ENCODE measurements at places on chromosomes 6 and 20.
A peak's percentile ranks its signal among the peaks of the same experiment; 100 is the strongest.

GRCh38 chr20:43938932-43939761, 24.5 kb downstream of the TOX2 start:
- no peak for DNase-seq

- no peak for DNase-seq
Measured at GRCh38 chr20:57498425-57499400, 26.2 kb downstream of the CTCFL start.

DNA sequence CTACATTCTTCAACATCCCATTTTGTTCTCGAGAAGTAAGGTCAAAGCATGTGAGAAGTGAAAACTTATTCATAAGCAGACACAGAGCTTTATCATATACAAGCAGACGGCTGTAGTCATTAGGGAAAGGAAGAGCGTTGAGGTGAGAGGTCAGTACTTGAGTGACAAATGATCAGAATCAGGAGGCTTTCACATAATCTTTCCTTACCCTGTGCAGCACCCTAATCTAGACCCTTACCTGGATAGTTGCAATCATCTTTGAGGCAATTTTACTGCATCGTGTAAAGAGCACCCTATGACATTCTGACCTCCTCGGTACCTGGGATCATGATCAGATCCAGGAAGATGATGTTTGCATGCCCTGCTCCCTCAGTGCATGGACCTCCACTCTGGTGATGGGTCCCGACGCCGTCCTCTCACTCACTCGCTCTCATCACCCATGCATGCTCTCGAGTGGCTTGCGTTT, 62.7 kb downstream of the RNF182 start:
- DNase-seq = no peak

DNA sequence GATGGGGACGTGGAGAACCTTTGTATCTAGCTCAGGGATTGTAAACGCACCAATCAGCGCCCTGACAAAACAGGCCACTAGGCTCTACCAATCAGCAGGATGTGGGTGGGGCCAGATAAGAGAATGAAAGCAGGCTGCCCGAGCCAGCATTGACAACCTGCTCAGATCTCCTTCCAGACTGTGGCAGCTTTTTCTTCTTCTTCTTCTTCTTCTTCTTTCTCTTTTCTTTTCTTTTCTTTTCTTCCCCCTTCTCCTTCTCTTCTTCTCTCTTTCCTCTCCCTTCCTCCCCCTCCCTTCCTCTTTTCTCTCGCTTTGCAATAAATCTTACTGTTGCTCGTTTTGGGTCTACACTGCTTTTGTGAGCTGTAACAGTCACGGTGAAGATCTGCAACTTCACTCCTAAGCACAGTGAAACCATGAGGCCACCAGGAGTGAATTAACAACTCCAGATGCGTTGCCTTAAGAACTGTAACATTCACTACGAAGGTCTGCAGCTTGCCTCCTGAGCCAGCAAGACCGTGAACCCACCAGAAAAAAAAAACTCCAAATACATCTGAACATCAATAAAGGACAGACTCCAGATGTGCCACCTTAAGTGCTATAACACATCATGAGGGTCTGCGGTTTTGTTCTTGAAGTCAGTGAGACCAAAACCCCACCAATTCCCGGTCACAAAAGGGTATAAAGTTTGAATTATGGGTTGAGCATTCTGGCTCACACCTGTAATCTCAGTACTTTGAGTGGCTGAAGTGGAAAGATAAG, 19.6 kb upstream of the SERPINB1 start:
- DNase-seq = no peak

DNA sequence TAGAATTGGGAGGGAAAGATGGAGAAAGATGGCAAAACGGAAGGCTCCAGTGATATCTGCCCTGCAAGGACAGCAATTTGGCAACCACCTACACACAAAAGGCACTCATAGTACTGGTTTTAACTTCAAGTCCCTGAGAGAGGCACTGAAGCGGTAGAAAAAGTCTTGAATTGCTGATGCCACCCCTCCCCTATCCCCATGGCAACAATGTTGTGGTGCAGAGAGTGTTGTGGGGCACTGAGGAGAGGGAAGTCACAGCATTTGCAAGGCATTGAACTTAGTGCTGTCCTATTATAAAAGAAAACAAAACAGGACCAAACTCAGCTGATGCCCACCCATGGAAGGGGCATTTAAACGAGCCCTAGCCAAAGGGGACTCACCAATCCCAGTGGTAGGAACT, 343.7 kb downstream of the HAO1 start:
- DNase-seq = no peak

DNA sequence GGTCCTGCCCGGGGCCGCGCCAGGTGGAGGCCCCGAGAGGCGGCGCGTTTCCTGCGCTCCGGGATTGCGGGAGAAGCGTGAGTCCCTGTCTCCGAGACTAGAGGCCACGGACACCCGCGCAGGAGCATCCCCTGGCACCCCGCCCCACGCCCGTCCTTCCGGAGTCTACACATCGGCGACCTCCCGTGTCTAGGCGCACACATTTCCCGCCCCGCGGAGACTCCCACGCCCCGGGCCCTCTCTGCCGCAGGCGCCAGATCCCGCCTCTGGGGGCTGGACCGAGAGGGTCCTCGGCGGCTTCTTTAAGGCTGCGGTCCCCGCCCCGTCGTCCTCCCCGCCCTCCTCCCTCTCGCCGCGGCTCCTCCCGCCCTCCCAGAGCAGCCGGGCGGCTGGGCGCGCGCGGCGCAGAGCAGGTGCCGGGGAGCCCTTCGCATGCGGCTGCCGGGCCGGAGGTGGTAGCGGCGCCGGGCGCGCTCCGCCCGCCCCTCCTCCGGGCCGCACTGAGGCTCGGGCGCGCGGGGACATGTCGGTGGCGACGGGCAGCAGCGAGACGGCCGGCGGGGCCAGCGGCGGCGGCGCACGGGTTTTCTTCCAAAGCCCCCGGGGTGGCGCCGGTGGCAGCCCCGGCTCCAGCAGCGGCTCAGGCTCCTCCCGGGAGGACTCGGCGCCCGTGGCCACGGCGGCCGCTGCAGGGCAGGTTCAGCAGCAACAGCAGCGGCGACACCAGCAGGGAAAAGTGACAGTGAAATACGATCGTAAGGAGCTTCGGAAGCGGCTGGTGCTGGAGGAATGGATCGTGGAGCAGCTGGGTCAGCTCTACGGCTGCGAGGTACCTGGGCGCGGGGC, at the start of gene PPP1R14C:
Gene PPP1R14C, plus strand, starts transcription at position 375 of the 846 bp plus-strand sequence. Its CDS starts 149 bp downstream, at position 524.
- no peak for DNase-seq

DNA sequence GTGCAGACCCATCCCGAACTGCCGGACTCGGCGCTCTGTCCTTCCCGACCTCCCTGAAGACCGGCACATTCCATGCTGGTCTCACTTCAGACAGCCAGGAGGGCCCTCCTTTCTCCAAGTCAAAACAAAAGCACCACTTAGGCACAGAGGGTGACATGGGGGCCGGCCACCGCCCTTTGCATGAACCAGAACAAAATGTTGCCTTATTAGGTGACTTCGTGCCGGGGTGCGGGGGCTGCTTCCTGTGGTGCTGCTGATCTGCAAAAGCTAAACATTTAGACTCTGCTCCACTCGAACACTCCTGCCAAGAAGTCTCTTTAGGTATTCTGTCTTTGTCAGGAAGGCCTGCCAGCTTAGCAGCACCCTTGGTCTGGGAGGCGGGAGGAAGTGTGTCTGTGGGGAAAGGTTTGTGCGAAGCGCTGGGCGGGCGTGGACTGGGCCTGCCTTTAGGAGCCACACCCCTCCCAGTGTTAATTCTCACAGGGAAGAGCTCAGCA, 133.8 kb downstream of the SMOC2 start:
- no peak for DNase-seq

- no peak for DNase-seq
Measured at GRCh38 chr6:76264468-76264867, 192.0 kb upstream of the IMPG1 start.

GRCh38 chr20:49276161-49276960, 1.5 kb downstream of the ZNFX1 start:
- no peak for DNase-seq

DNA sequence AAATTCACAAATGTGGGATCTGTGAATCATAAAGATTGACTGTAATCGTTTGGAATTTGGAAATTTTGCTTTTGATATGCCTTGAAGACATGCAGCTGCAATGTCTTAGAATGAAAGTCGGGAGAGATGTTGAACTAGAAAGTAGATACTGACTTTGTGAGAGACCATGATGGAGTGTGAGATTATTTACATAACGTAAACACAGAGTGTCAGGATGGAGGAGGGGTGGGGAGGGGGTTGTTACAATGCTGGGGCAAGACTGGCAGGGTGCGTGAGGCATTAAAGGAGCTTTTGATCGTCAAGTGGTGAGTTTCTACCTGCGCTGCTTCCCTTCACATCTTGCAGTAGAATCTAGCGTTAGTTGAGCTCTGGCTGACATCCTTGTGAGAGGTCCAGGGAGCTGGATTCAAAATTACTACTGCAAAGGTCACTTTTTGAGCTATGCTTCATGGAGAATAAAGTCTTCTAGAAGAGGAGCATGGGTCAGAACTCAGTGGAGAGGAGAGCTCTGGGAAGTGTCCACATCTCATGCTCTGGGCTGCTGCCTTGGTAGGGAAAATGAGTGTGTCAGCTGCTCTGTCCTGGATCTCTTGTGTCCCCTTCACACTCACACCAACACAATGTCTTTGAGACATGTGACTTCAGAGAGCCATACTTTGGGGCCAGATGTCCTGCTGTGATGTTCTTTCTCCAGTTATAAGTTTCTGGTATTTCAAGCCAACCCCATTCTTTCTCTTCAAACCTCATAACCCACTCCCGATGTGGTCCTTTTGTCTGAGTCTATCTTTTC, 105.2 kb upstream of the CITED2 start:
- DNase-seq = no peak

DNA sequence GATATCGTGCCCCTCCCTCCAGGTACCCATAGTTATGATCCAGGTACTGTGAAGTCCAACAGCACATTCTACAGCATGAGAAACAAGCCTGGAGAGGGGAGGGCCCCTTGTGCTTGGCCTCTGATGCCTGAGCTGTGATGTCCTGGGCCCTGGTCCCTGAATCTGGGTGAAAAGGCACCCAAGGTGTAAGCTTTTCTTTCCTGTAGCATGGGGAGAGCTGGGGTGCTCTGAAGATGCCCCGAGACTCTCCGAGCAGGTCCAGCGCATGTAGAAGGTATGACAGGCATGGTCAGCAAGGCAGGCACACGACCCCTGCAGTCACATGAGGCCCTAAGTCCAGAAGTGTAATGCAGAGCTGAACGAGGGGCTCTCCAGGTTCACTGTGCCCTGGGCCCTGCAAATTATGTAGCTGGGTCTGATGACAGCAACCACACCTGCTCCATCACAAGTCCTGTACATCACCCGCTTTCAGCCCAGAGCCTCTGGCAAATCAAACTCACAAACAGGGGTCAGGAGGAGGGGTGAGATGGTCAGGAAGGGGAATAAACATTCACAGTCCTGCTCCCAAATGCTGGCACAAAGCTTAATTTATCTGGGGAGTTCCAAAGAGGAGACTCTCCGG, 1.8 kb upstream of the CTSZ start:
- DNase-seq = no peak

- no peak for DNase-seq
Measured at GRCh38 chr6:168194732-168195567, 115.9 kb upstream of the FRMD1 start.

- DNase-seq = no peak
Measured at GRCh38 chr6:40555092-40555491, 32.1 kb downstream of the LRFN2 start.

- no peak for DNase-seq
Measured at GRCh38 chr6:7632501-7633290, 42.7 kb downstream of the SNRNP48 start.

GRCh38 chr6:8608737-8609136, 173.4 kb upstream of the SLC35B3 start:
- no peak for DNase-seq

- no peak for DNase-seq
Measured at GRCh38 chr6:140001005-140001404, 626.6 kb upstream of the CITED2 start.

GRCh38 chr6:169786349-169786748, 34.9 kb downstream of the ERMARD start:
- no peak for DNase-seq

- DNase-seq = peak; percentile 4
Measured at GRCh38 chr20:20824924-20825584, 112.6 kb upstream of the RALGAPA2 start.

GRCh38 chr20:58045579-58045978, 182.9 kb downstream of the ANKRD60 start:
- DNase-seq = no peak

- no peak for DNase-seq
Measured at GRCh38 chr20:10774357-10774943, 100.7 kb upstream of the JAG1 start.

DNA sequence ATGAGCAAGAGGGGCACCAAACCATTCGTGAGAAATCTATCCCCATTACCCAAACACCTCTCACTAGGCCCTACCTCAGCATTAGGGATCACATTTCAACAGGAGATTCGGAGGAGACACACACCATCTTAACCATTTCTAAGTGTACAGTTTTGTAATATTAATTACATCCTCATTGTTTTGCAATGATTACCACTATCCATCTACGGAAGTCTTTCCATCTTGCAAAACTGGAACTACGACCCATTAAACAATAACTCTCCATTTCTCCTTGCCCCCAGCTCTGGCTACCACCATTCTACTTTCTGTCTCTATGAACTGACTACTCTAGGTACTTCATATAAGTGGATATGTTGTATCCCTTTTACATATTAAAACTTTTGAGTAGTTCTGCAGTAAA, 20.1 kb downstream of the ACOT13 start:
- DNase-seq = no peak

GRCh38 chr20:56572172-56572571, 39.1 kb downstream of the FAM209B start:
- DNase-seq = no peak

GRCh38 chr6:38498805-38499445, 140.8 kb downstream of the BTBD9 start:
- no peak for DNase-seq

- no peak for DNase-seq
Measured at GRCh38 chr6:148803979-148804378, 57.1 kb downstream of the UST start.

DNA sequence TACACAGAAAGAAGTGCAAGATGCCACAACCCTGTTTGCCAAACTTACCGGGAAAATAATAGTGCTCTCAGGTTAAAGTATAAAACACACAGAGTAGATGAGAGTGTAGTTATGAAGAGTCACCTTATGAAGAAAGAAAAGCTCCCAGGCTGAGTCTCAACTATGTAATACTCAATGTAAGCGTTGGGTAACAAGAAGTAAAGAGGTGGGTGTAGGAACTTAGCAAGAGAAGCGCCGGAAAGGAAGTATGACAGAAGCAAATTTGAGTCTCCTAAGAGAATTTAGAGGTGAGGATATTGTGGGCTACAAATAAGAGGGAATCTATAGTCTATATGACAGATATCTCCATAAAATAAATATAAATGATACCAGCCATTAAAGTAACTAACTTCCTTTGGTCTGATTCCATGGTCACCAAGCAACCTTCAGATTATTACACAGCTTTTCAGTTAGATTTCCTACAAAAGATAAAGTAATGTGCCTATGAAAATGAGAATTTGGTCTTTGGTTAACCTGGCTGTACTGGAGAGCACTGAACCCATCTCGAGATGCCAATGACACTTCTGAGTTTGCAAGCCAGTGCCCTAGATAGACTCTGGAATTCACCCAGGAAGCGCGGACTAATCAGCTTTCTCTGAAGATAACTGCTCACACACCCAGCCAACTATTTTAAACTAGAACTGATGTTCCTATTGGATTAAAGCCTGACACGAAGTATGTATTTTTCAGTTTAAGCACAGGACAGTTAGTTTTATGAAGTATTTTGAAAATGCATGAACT, 1.8 kb downstream of the TUBE1 start:
- DNase-seq = no peak

GRCh38 chr6:3747100-3747737, 4.3 kb downstream of the PXDC1 start:
- DNase-seq = no peak
